ENCODE measurements at places on chromosomes 13 and 19.

- no peak for DNase-seq
Observed at GRCh38 chr13:94128430-94128829, 351.1 kb downstream of the DCT start.

DNA sequence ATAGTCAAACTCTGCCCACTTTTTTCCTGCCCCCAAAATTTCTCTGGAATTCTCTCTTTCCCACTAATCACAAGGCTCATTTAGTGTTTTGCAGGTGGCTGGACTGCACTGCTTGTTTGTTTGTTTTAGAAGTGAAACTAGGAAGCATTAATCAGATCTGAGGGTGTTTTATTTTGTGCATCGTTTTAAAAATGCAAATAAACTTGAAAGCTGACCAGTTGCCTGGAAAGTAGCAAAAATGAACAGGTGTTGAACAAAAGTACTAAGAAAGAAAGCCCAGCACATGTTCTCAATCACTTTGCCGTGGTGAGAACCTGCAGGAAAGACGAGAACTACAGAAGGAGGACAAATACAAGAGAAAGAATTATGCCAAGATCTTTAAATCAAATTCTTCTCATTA, 365.5 kb downstream of the PCDH9 start:
- no peak for DNase-seq

GRCh38 chr13:113820813-113821651, 42.8 kb downstream of the GAS6 start:
- no peak for DNase-seq

- no peak for DNase-seq
Observed at GRCh38 chr19:54013866-54014265, 22.4 kb downstream of the CACNG6 start.

DNA sequence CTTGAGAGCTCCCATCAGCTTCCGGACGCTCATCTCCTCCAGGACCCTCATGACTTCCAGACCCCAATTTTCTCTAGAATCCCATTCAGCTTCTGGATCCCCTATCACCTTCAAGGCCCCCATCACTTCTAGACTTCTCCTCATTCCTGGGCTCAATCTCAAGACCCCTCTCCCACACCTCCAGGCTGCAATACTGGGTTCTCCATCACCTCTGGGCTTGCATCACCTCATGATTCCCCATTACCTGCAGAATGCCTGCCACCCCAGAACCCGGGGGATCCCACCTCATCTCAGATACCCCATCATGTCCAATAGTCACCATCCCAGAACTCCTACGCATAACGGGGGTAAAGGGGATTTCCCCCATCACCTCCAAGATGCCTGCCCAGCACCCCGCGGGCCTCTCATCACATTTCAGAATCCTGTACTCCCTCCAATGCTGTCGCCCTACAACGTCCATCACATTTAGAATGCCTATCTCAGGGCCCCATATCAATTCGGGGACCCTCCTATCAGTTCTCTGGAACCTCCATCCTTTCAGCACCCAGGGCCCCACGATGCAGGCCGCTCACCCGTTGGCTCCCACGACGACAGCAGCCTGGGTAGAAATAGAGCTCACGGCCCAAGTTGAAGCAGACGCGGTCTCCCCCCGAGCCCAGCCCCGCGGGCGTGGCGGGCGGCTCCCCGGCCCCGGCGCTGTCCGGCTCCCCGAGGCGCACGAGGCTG, 738 bp downstream of the DMWD start:
- peak; percentile 40 for DNase-seq

DNA sequence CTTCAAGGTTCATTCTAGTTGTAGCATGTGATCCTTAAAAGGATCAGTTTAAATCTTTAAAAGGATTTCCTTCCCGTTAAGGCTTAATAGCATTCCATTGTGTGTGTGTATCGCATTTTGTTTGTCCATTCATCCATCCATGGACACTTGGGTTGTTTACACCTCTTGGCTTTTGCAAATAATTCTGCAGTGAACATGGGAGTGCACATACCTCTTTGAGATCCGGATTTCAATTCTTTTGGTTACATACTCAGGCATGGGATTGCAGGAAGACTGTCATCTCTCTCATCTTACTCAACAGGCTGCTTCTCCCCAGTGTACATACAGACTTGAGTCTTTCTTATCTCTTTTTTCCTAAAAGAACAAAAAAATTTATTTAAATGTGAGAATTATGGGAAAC, 1.2 kb downstream of the RNF113B start:
- no peak for DNase-seq

- no peak for DNase-seq
Observed at GRCh38 chr13:31949486-31949885, 82.1 kb upstream of the FRY start.

DNA sequence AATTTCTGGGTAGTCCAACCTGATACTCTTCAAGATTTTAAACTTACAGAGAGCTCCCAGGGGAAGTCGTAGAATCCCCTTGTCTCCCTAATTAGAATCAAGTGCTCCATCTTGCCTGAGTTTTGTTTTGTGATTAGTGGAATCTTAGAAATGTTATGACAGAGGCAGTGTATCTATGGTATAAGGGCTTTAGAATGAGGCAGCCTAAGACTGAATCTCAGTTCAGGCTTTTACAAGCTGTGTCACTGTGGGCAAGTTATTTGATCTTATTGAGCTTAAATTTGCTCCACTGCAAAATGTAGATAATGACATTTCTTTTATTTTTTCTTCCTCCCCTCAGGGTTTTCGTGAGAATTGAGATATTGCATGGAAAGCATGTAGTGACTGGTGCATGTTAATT, 215.5 kb downstream of the POSTN start:
- DNase-seq: no peak

- DNase-seq: peak; percentile 57
Observed at GRCh38 chr13:30978981-30979956, 46.8 kb downstream of the TEX26 start.

DNA sequence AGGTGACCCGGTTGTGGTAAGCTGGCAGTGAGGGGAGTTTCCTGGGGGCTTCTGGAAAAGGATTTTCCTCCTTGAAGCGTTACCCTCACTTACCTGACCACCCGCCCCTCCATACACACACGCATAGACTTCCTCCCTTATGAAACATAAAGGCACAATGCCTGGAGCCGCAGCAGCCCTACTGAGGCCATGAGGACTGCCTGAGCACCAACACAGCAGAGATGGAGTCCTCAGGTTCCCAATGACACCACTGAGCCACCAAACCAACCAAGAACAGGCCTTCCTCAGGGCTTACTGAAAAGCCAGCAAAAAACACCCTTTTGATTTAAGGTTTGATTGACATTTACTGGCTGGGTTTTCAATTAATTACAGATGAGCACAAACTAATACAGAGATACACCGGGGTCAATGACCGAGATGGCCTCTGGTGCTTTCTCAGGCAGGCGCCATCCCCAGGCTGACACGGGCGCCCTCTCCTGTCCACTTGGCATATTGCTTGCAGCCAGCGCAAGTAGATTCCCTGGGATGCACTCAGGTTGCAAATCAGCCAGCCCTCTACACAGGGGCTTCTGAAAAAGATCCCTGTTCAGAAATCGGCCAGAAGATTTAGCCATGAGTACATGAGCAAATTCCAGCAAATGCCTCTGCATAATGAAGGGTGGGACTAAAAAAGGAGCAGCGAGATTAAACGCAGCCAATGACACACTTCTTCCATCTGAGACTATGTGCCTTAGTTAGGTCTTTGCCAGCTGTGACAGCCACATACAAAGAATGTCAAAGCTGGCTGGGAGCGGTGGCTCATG, 14.8 kb downstream of the OPA3 start:
- peak; percentile 77 for DNase-seq

DNA sequence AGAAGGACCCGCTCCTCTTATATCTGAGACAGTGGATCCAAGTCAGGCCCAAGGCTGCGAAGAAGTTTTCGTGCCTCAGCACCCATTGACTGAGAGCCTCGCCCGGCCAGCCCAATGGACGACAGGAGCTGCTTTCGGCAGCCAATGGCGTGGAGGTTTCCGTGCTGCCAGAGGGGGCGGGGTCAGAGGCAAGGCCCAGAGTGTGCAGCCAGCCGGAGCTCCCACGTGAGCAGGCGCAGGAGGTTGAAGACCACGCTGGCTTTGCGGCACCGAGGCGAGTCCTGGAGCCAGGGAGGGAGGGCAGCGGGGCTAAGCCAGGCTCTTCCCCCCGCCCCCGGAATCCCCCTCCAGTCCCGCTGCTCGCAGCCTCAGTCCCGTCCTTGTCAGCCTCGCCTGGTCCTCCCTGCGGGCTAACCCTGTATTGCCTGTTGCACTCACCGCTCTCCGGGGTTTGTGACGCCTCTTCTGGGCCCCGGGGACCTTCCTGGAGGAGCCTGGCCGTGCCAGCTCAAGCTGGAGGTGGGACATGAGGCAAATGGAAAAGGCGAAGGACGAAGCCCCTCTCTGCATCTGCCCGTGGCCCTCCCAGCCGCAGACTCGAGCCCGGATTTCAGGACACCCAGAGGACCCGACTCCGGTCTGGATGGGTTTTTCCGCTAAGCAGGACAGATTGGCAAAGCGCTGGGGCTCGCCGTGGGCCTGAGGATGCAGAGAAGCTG, 1.5 kb downstream of the IFNL4 start:
- peak; percentile 26 for DNase-seq

DNA sequence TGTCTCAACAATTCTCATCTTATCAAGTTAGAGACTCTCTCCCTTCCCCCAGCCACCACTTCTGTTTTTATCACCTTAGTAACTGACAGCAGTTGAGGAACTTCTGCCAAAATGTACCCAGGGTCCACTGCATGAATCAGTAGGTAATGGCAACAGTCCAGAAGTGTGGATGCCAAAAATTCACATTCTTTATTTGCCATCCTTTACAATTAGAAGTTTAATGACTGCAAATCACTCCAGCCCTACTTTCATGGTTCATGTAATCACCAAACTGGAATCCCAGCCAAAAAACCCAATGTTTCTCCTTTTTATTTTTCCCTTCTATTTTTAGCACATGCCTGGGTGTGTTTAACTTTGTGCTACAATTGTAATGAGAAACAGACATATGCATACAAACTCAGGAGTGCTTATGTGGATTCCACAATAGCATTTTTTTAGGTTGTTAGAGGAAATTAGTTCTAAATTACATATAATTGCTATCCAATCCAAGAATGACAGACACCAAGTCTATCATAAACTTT, 243.5 kb downstream of the RGCC start:
- DNase-seq: no peak

DNA sequence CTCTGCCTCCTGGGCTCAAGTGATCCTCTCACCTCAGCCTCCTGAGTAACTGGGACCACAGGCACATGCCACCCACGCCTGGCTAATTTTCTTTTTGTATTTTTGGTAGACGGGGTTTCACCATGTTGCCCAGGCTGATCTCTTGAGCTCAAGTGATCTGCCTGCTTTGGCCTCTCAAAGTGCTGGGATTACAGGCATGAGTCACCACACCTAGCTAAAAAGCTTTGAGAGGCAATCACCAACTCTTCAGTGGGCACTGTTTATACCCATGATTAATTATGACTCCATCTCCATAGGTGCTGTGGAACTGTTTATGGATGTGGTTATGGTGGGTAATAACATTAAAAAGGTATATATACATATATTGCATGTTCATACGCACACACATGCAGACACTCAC, 7.5 kb upstream of the RBM26 start:
- DNase-seq: no peak

DNA sequence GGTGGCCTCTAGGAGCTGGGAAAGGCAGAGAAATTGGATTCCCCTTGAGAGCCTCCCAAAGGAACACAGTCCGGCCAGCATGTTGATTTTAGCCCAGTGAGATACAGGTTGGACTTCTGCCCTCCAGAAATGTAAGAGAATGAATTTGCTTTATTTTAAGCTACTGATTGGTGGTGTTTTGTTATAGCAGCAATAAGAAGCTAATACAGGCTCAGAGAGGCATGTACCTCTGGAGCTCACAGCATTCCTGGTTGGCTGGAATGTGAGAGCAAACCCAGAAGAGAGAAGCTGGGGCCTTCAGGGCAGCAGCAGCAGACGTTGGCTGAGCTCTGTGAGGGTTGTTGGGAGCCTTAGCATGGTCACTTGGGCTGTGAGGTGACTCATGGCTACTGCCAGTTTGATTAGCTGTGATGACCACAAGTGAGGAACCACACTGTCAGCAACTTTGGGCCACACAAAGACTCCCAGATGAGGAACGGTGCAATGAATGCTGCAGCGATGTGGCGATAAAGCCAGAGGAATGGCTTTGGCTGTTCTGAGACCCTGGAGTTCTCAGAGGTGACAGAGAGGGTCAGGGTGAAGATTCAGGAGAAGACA, 80.1 kb downstream of the CYSLTR2 start:
- DNase-seq: no peak

DNA sequence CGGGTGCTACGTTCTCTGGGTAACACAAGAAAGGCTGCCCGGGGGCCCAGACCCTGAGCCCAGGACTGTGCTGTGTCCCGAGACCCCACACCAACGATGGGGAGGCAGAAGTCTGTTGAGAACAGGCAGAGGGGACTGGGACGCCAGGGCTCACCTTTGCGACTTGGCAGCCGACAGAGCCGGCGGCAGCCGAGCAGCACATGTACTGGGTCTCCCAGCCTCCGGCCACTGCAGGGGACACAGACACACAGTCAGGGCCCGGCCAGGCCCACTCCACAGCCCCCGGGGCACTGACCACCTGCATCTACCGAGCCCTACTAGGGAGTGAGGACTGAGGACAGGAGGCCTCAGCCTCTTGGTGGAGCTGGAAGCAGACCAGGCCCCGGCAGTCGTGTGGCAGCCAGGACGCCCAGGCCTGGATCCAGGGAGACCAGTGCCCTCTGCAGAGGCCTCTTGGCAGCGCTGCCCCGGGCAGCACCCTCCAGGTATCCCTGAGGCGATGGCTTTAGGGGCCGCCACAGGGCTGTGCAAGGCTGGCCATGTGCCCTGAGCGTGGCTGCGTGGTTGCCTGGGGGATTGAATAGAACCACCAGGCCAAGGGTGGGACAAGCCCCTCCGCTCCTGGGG, 5.6 kb upstream of the ATP8B3 start:
- DNase-seq: no peak

- no peak for DNase-seq
Observed at GRCh38 chr19:13029893-13030292, 34.6 kb downstream of the NFIX start.

DNA sequence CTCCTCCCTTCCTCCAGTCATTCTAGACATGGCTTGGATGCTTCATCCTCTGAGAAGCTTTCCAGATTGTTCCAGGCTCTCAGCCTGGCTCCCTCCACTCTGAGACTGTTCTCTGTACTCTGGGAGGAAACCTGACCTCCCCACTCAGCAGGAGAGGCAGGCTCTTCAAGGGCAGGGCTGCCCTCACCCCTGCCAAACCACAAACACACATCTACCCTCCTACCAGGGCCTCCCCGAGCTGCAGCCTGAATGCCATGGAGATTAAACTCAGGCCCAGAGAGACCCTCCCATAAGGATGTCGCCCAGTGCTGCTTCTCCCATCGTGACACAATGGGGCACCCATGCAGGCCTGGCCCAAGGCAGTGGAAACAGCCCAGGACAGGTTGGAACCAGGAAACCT, 16.2 kb downstream of the NUMBL start:
- no peak for DNase-seq

DNA sequence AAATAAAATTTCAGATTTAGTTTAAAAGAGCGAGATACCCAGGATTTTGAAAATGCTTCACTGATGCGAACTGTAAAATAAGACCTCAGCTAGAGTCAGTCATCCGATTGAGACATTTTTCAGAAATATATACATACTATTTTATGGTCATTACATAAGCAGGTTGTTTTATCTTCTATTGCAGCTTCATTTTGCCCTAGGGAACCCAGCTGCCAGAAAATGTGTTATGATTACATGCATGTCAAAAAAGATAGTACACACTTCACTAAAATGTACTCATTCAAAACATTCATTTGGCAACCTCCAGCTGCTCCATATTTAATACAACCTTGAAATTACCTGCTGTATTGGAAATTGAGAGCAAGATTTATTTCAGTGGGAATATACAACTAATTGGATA, 483.8 kb upstream of the SLITRK6 start:
- no peak for DNase-seq

All from activated naive CD8-positive, alpha-beta T cell treated with anti-CD3 and anti-CD28 coated beads, Interleukin-2, amount 50 U/mL, for 24 hours (primary cell).